ENCODE measurements at places on chromosomes 3 and 15.

DNA sequence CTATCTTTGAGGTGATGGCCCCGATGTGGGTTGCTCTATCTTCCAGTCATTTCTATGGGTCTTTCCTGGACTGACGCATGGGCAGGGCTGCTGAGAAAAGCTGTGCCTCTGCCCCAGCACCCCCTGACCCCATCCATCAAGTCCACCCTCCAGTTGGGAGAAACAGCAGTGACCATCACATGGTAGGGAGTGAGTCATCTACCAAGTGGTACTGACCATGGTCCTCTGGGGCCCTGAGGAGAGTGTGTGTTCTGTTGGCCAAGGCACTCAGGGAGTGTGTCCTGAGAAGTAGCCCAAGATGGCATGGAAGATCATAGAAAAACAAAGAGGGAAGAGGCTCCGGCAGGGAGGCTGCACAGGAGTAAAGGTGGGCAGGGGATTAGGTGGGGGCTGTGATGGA is 1.6 kb upstream of the DNAH1 start:
- DNase-seq: no peak

- DNase-seq: no peak
These were observed 47.3 kb downstream of the BDH1 start for GRCh38 chr3:197508461-197508860.

- DNase-seq: no peak
These were observed 9.0 kb upstream of the ULK3 start for GRCh38 chr15:74851960-74852359.

- no peak for DNase-seq
These were observed 173.9 kb downstream of the MEIS2 start for GRCh38 chr15:36926427-36926825.

DNA sequence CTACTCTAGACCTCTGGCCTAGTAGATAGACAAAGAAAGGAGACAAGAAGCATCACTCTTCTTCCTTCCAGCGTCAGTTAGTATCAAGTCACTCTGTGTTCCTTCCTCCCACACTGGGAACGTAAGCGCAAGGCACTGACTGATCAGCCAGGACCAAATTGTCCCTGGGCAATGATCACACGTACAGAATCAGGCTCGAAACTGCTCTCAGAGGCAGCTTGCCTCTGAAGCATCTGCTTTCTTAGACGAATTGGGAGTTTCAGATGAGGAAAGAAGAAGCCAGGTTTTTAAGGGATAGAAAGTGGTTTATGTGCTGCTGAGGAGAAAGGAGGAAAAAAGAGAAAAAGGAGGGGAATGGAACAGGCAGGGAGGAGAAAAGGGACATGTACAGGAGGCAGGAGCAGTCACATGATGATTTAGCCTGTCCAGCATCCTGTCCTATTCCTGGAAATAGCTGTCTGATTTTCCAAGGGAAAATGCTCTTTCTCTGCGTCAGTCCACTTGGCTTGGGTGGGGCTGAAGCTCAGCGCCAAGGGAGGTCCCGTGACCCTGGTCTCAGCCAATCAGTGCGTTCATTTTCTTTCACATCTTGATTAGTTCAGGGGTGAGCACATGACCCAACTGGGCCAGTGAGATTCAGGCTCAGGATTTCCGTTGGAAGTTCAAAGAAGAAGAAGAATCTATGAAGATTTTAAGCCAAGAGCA is 102.0 kb upstream of the PRICKLE2 start:
- DNase-seq: no peak

- no peak for DNase-seq
These were observed 101.9 kb downstream of the GRM7 start for GRCh38 chr3:6962801-6963200.

All from T-helper 17 cell (primary cell).